ENCODE measurements at places on chromosomes 2 and 18.

DNA sequence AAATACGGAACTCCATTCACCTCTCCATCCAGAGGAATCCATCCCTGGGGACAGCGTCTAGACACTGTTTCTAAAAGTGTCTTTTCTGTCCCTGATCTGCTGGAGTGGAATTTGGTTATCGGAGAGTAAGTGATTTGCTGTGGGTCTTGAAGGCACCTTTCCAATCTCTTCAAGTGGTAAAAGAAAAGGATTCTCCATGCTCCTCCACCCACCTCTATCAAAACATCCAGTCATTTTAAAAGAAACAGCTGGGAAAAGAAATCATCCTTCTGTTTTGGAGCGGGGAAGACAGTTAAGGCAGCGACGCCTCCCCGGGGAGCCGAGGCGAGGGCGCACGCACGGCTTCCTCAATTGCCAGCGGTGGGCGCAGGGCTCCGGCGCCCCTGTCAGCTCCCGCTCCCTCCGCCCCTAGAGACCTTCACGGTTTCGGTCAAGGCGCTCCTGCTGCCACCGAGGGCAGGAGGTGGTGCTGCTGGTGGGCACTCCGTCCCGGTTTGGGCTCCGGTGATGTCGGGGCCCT, 547 bp downstream of the SLC35F5 start:
- DNase-seq = peak; percentile 49

GRCh38 chr2:227464361-227464760, 7.6 kb upstream of the AGFG1 start:
- DNase-seq = no peak

- DNase-seq = peak; percentile 32
Measured at GRCh38 chr2:100262555-100263320, 59.6 kb downstream of the LONRF2 start.

DNA sequence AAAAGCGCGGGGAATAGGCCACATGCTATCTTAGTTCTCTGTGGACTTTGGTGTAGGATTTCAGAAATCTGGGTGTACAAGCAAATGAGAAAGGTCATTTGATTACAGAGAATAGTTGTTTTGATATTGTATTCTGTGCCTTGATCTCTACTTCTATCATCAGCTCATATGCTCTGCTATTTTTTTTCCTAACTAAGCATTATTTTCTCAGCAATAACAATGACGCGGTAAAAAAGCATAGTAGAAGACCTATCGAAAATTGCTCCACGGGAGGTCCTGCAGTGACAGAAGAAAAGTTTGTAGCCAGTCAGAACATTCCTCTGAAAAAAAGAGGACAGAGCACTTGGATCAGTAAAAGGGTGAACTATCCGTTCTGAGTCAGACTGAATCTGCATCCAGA, 2.8 kb upstream of the SETBP1 start:
- DNase-seq = no peak

GRCh38 chr2:147740211-147740927, 104.5 kb upstream of the ACVR2A start:
- no peak for DNase-seq

DNA sequence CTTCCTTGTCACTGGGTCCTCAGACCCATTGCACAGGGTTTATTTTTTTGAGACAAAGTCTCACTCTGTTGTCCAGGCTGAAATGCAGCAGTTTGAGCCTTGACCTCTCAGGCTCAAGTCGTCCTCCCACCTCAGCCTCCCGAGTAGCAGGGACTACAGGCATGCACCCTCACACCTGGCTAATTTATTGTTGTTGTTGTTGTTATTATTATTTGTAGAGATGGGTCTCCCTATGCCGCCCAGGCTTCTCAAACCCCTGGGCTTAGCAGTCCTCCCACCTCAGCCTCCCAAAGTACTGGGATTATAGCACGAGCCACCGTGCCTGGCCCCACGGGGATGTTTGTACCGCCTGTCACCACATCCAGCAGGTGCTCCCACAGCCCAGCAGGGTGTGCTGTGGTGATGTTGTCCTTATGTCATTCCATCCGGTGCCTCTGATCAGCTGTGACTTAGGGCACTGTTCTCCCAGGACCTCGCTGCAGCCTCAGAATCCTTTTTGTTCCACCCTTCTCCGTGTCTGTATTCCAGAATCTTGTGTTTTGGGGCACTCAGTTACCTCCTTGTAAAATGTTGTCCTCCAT, 182.3 kb downstream of the INO80D start:
- DNase-seq = no peak

- DNase-seq = no peak
Measured at GRCh38 chr2:188473306-188473705, 181.6 kb downstream of the GULP1 start.

- DNase-seq = no peak
Measured at GRCh38 chr2:166881177-166881576, 7.1 kb upstream of the XIRP2 start.

DNA sequence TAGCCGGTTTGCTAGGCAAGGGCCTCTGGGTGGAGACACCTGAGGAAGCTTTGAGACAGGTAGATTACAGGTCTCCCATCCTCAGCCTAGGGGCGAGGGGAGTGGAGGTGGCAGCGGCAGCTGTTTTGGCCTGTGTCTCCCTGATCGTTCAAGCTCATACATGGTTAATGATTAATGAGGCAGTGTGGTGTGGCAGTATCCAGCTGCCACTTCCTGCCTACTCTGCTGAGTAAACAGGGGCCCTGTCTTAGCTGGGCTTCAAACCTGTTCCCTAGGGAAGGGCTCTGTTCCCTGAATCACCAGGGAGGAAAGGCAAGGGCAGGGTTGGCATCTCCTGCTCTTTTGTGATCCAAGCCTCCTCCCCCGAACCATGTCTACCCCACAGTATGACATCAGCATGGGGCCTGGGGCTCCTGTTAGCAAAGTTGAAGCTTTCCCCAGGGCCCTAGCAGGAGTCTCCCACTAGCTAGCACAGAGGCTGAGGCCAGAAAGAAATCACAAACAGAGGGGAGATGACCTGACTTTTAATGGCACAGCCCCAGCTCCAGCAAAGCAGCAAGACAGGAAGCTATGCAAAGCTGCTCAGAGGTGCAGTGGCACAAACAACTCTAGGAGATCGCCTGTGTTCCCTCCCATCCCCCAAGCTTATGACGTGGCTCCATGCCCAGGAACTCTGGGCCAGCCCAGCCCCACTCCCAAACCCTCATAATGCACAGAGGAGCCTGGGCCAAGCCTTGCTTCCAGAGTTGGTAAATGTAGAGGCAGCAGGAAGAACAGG, 3.7 kb upstream of the TUBA4B start:
- DNase-seq = no peak

- no peak for DNase-seq
Measured at GRCh38 chr18:64519201-64519600, 370.3 kb upstream of the LINC00305 start.

DNA sequence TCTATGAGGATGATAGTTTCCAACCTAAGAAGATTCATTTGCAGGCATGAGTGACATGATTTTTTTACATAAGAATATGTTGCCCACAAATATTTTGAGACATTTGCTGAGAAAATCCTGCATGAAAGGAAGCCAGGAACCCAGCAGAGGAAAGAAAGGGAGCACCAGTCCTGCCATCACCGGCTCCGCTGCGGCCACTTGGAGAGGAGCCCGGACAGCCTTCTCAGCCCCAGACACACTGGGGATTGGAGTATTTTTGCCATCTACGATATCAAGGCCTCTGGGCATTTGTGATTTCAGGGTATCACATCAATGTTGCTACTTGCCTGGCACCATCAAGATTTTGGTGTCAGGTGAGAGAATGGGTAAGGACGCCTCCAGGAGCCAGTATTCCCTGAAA, 228.3 kb downstream of the PTGR3 start:
- DNase-seq = no peak

GRCh38 chr2:207394812-207395534, 134.8 kb upstream of the CREB1 start:
- DNase-seq = no peak

- no peak for DNase-seq
Measured at GRCh38 chr2:28926847-28927246, 32.4 kb downstream of the WDR43 start.

GRCh38 chr2:16644221-16644925, 21.3 kb downstream of the CYRIA start:
- no peak for DNase-seq

DNA sequence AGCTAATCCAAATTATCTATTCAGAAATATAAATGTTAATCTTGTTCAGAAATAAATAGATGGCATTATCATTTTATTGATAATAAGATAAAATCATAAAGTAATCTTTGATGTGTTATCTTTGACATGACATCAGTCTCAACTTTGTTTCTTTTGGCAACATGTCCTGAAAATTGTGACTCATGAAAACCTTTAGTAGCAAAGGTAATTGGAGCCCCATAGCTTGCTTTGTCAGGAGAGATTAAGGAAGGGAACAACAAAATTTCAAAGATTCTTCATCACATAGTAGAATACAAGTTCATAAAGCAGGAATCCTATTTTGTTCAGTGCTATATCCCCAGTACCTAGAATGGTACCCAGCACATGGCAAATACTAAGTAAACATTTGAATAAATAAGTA, 165.4 kb downstream of the KCNE4 start:
- DNase-seq = no peak

DNA sequence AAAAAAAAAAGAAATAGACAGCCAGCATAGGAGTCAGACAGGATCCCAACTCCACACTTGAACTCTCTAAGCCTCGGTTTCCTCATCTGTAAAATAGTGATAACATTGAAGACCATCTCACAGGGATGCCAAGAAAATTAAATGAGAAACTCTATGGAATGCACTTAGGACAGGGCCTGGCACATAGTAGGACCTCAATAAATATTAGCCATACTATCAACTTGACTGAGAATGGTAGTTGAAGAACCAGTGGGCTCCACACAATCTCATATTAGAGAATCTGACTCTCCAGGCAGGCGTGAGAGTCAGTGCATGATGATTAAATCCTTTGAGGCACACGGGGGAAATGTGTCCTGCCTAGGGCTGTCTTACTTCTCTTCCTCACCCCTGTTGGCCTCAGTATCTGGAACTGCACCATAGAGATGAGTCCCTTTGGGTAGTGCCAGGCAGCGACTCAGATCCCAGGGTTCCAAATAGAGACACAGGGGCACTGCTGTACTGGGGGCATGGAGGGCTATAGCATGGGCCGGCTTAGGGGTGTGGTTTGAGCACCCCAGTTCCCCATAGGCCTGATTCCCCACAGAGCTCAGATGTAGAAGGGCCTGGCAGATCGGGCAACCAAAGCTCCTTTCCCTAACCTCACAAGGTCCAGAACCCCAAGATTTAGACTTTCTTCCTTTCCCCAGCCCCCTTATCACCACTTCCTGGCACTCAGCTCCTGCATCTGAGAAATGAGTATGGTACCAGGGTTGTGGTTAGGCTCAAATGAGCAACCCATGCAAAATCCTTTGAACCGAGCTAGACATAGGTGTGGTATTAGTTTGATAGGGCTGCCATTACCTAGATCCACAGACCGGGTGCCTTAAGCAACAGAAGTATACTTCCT, 51.3 kb upstream of the CAB39 start:
- DNase-seq = no peak

GRCh38 chr2:173271825-173272224, 82.8 kb upstream of the CDCA7 start:
- no peak for DNase-seq

DNA sequence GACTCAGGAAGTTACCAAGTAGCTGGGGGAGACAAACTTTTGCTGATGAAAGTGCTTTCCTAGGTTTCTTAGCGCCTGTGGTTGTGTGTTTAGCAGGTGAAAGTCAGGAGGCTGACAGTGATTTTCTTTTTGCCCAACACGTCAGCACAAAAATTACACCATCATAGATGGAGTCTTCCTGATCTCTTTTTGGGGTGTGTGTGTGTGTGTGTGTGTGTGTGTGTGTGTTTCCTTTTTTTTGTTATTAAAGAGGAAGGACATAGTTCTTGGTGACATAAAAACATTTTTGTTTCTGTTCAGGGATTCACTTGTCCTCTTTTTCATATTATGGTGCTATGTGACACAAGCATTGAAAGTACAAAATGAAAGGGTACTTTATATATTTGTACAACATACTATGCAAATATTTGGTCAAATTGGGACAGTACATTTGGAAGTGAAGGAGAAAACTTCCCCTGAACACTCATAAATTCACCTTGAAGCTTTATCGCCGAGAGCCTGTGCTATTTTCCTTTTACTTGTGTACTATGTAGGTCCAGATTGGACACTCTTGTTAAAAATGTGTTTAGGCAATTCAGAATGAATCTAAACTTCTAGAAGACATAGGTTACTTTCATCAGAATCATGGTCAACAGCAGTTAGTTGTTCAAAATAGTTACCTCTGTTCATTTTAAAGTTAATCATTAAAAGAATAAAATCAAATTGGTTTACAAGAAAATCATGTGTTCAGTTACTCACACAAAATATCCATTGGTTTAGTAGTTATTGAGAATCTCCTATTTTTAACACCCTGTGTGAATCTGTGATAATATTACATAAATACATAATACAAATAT, 491.9 kb downstream of the IRS1 start:
- no peak for DNase-seq

DNA sequence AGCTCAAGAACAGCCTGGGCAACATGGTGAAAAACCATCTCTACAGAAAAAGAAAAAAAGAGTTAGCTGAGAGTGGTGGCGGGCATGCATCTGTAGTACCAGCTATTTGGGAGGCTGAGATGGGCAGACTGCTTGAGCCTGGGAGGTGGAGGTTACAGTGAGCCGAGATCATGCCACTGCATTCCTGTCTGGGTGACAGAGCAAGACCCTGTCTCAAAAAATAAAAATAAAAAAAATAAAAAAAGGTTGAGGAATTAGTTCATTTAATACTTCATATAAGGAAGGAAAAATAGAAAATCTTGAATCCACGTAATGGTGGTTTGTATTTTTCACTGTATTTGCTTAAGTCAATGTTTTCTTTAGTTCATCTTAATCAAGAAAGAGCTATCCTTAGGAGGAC, 241.7 kb downstream of the TGIF1 start:
- DNase-seq = no peak

- no peak for DNase-seq
Measured at GRCh38 chr2:101231240-101231639, 21.4 kb upstream of the CNOT11 start.

DNA sequence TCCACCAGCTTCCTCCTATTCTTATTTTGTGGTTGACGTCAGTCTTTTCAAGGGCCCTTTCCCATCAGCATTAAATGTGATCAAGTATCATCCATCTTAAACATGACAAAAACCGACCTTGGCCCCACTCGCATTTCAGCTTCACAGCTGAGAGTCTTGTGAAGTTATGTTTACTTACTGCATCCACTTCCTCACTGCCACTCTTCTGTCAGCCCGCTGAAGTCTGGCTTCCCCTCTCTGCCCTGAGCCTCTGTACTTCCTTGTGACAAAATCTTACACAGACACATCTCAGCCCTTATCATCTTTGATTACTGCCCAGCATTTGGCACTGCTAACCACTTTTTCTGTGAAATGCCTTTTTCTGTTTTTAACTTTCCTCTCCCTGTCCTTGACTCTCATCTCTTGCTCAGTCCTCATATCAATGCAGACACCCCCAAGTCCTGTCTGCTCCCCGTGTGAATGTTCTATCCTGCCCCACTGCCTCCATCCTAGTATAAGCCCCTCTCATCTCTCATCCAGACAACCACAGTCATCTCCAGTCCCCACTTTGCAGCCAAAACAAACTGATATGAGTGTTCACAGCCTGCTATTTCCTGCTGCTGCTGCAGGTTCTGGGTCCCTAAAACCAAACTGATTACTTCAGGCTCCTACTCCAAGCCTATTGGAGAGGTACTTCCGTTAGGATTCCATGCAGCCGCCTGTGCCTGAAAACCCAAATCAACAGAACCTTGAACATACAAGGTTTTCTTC, 31.4 kb downstream of the FOSL2 start:
- DNase-seq = no peak

GRCh38 chr2:73225513-73226360, 7.3 kb downstream of the PRADC1 start:
- DNase-seq = no peak
